ENCODE measurements at places on chromosomes 7 and 10.

DNA sequence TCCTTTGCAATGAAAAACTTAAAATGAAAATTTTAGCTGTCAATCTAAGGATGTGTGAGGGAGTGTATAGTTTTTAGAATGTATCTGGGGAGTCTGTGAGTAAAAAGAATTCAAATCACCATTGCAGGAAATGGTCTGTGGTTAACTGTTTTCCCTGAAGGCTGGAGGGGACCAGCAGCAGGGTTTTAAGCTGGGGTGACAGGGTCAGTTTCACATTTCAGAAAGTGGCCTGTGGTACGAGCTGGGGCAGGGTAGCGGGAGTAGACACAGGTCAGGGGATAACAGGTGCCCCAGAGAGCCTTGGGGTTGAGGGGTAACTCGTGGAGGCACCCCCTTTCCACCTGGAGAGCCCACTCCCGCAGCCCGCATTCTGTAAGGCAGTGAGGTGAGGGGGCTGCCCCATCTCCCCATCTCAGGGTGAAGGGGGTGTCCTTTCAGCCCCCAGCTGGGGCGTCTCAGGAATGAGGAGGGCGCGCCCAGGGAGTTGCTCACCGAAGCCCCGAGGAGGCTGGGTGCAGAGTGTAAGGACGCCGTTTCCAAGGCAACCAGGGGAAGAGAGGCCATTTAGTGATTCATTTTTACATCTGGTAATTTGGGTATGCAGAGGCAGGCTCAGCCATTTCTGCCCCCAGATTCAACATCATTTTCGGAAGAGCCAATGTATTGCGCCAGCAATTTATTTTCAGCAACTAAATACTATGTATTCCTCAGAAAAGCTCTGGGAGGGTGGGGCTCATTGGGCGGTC is 168.9 kb downstream of the SLIT1 start:
- DNase-seq: no peak

DNA sequence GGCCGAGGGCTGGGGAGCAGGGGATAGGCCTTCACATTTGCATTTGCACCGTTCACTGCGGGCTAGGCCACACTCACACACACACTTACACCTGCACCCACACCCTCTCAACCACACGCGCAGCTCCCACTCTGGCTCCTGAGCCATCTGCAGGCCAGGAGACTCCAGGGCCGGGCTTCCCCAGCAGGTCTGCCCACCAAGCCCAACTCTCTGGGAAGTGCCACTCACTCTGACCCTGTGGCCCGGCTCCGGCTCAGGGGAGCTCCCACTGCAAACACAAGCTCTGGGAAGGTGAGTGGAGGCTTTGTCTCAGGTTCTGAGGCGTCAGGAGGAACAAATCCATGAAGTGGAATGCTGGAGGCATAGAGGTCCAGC is 157.9 kb downstream of the NRF1 start:
- no peak for DNase-seq

DNA sequence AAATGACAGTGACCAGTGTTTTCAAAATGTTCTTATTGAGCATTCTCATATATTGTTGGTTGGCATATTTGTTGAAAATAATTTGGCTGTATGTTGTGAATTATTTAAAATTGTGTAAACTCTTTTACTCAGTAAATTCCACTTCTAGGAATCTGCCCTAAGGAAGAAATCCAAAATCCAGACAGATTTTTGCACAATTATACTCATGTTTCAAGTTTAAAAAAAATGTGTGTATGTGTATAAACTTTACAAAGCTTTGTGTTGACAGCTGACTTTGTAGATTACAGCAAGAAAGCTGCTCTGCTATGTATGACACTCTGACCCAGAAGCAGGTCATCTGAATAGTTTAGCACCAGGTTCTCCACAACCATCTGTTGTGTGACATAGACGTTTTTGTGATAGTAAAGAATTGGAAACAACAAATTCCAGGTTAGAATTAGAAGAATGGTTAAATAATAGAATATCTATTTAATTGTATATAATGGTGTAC is 21.6 kb downstream of the KIFBP start:
- peak; percentile 46 for DNase-seq

GRCh38 chr7:26556061-26556881 is 264.6 kb downstream of the SNX10 start:
- no peak for DNase-seq

GRCh38 chr7:50156706-50157105 is 63.7 kb upstream of the ZPBP start:
- DNase-seq: no peak

GRCh38 chr7:66466081-66466600 is 162.5 kb upstream of the KCTD7 start:
- DNase-seq: no peak

DNA sequence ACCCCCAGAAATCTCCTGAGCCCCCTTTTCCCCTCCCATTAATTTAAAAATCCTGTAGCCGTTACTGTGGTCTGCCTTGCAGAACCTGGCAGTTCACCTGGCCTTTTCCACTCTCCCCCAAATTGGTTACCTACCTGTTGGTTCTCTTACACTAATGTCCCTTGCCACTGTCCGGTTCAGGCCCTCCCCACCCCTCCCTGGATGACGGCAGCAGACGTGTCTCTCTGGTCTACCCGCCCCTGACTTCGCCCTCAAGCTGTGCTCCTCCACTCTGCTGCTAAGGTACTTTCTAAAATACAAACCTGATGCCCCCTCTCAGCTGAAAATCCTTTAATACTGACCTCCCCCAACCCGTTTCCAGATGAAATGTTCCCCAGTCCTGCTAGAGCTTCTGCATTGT is 15.6 kb upstream of the SH3PXD2A start:
- DNase-seq: no peak

DNA sequence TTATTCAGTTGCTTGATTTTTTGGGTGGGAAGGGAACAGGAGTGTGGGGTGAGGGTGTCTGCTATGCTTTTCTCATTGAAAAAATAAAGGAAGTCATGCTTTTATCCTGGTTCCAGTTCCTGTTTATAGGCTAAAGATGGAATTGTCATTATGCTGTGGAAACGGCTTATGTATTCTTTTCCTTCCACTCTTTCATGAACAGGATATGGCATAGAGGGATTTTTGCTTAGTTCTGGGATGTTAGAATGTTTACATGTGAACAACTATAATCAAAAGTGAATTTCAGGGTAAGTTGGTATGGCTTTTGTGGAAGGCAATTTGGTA is 35.9 kb upstream of the PTPN12 start:
- DNase-seq: no peak

GRCh38 chr7:919924-920341 is 34.5 kb downstream of the ADAP1 start:
- DNase-seq: no peak

- peak; percentile 55 for DNase-seq
Measured at GRCh38 chr7:90596671-90597562, 796 bp downstream of the CDK14 start.

GRCh38 chr7:155810770-155811559 is 1.3 kb downstream of the SHH start:
- no peak for DNase-seq

- DNase-seq: peak; percentile 20
Measured at GRCh38 chr7:1716263-1717094, 46.4 kb downstream of the ELFN1 start.

DNA sequence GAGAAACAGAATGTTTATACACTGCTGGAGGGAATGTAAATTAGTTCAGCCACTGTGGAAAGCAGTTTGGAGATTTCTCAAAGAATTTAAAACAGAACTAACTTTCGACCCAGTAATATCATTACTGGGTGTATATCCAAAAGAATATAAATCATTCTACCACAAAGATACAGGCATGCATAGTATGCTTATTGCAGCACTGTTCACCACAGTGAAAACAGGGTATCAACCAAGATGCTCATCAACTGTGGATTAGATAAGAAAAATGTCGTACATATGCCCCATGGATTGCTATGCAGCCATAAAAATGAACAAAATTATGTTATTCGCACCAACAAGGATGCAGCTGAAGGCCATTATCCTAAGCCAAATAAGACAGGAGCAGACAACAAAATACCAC is 343.1 kb upstream of the KCND2 start:
- peak; percentile 61 for DNase-seq

DNA sequence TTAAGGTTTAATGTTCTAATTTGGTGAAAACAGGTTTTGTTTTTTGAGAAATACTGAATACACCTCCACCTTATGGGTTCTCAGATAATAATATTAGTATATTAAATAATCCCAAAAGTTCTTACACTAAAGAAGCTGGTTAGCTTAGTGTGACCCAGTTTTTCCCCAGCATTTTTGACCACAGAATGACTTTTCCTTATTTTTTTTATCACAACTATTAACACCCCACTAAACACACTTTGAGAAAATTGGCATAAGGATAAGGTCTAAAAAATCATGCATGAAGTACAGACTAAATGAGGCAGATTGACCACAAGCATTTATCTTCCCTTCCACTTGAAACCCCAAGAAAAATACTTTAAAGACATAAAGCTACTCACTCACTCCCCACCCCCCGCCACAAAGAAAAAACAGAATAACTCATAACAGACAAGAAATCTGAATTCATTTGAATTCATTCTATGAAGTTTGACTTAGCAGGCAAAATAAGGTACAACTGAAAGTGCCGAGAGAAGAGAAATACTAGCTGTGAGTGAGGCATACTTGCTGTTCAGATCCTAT is 49.7 kb upstream of the WNT16 start:
- no peak for DNase-seq

- no peak for DNase-seq
Measured at GRCh38 chr7:90618876-90619275, 22.8 kb downstream of the CDK14 start.

GRCh38 chr10:63887023-63887589 is 365.9 kb downstream of the REEP3 start:
- DNase-seq: no peak

DNA sequence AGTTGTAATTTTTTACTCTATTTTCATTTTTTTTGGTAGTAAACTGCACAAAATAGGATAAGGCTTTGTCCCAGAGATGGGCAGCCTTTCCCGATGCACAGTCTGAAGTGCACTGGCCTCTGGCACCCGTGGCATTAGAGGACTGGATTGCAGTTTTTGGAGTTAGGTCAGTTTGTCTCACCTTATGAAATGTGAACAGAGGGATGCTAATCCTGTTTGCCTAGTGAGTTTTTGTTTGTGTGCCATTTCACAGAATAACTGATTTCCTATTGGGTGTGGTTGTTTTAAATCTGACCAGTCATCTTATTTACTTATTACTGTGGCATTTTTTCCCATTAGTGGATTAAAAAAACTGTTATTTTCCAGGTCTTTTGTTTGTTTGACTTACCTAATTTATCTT is 109.5 kb upstream of the GATA3 start:
- DNase-seq: no peak

GRCh38 chr7:54837168-54837567 is 78.2 kb upstream of the SEC61G start:
- DNase-seq: peak; percentile 51

GRCh38 chr7:155296788-155297516 is 726 bp upstream of the INSIG1 start:
- DNase-seq: peak; percentile 91

DNA sequence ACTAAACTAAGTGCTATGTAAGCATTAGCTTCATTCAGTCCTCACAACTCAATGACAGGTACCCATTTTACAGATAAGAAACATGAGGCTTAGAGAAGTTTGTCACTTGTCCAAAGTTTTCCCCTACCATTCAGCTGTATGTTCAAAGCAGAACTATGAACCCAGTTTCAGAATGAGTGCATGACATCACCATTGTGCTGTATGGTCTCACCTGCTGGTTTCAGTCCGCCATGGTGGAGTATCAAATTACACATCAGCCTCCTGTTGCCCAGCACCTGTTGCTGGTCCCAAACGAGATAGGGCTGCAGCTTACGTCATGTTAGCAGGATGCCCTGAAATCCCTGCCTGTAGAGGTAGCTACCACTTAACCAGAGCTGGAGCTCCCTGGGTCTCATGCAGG is 95.0 kb downstream of the DYNC1I1 start:
- DNase-seq: no peak

- DNase-seq: peak; percentile 74
Measured at GRCh38 chr7:94763268-94763667, 107.3 kb upstream of the SGCE start.

- DNase-seq: no peak
Measured at GRCh38 chr10:21293518-21294356, 231.7 kb downstream of the SKIDA1 start.

GRCh38 chr10:31645786-31646185 is 282.8 kb downstream of the ARHGAP12 start:
- DNase-seq: peak; percentile 20

DNA sequence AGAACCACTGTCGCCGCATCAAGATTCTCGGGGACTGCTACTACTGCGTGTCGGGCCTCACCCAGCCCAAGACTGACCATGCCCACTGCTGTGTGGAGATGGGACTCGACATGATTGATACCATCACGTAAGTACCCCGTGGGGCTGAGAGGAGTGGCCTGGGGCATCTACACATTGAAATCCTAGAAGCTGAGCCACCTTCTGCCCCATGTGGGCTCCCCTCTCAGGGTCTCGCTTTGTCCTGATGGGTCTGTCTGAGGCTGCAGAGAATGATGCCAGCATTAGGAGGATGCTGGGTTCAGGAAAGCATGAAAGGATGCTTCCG is 74.5 kb downstream of the ADCY1 start:
- no peak for DNase-seq

GRCh38 chr10:77455561-77455960 is 182.0 kb downstream of the KCNMA1 start:
- DNase-seq: no peak

DNA sequence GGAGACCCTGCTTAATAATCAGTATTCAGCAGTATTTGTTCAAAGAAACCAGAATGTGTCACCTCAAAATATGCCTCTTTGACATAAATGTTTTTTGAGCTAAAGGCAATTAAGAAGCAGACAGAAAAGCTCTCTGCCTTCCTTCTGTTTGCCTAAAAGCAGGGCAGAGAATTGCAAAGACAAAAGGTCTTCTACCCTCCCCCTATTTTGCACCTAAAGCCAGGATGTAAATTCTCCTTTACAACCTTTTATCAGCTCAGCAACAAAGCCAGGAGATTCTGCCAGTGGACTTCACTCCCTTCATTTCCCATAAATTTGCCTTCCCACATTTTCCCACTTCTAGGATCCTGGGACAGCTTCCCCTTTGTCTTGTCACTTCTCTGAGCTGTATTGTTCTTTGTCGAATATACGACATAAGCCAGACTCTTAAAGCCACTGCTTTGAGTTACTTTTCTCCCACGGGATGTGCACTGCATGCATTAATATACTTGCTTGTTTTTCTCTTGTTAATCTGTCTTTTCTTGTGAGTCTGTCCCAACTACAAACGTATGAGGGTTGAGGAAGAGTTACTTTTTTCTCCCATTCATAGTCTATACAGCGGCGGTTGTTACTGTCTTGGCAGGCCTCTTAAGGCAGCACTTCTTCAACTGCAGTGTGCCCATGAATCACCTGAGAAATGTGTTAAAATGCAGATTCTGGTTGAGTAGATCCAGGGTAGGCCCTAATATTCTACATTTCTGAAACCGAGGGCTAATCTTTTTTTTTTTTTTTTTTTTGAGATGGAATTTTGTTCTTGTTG is 48.2 kb downstream of the ST8SIA6 start:
- no peak for DNase-seq

DNA sequence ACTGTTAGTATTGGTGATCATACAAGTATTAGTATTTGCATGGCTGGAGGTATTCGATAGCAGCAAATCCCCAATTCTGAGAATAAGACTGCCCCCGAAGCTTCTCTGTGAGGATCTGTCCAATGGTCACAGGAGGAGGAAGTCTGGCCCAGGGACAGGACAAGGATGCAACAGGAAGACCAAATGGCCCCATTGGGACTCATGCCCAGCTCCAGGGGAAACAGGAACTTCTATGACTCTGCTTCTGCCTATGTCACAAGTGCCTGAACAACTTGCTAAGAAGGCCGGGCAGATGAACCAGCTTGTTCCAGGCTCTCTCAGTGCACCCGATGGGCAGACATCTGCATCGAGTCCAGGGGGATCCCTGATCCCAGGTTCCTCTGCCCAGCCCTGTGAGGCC is 172.0 kb upstream of the GRB10 start:
- DNase-seq: no peak

GRCh38 chr10:127992376-127992775 is 85.5 kb downstream of the PTPRE start:
- no peak for DNase-seq

All from fibroblast of villous mesenchyme (primary cell).